Activated T-helper 17 cell treated with anti-CD3 and anti-CD28 coated beads, Interleukin-2, amount 50 U/mL, for 72 hours (primary cell): ENCODE measurements at places on chromosomes 7 and 10.

DNA sequence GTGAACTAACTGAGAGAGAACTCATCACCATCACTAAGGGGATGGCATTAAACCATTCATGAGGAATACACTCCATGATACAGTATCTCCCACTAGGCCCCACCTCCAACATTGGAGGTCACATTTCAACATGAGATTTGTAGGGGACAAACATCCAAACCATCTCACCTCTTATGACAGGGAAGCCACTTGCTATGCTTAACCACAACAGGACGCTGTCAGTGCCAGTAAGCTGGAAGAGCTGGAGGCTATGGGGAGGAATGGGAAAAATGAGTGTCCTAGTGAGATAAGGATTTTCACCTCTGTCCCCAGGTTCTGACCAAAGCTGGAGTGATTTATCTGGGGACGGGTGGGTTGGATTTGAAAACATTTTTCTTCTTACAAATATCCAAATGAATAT lies 17.6 kb downstream of the PLCE1 start:
- no peak for ATAC-seq

DNA sequence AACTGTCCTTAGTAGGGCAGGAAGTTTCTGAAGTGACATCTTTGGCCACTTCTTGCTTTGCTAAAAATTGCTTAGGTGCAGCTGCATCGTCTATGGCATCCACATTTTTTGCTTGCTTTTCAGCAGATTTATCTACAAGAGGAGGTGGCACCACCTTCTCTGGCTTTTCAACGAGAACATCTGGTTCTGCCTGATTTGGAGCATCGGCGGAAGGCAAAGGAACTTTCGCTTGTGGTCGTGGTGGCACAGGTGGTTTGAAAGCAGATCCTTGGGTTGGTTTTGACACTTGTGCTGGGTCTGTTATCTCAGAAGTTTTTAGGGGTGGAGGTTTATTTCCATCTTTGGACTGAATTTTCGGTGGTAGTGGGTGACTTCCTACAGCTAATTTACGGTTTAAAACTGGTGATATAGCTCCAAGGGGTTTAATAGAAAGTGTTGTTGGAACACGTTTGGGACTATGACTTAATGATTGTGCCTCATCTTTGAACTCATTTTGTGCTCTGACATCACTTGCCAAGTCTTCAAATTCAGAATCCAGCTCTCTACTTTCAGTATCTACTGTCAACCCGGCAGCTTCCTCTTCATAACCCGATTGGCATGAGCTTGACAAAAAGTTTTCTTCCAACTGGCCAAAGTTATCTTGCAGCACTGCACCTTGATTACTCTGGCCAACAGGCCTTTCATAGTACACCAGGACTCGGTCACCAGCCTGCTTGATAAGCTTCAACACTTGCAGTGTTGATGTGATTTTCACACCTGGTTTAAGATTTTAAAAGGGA lies 44.0 kb downstream of the SLC18A2 start:
- ATAC-seq, result no peak

GRCh38 chr10:84241185-84241790 lies at the start of gene LRIT1:
LRIT1 (minus strand) TSS chr10:84241546; CDS start chr10:84241439, 107 bp downstream.
- ATAC-seq, result no peak

- ATAC-seq, result no peak
Observed at GRCh38 chr7:4065190-4065589, 616.9 kb upstream of the FOXK1 start.

DNA sequence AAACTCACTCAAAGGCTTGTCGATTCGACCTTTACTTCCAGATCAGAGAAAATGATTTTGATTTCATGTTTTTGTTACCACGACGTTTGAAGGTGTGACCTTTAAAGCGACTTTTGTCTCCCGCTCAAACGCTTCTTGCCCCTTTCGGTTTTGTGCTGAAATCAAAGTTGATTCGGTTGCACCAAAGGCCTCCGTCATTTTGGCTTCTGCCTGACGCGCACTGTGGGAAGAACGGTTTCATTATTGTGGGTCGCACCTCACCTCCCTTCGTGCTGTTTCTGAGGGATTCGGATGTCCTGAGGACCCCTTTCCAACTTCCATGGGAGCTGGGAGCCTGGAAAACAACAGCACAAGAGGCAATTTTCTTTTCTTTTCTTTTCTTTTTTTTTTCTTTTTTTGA lies 176.9 kb downstream of the DNAJB6 start:
- no peak for ATAC-seq

- no peak for ATAC-seq
Observed at GRCh38 chr10:104067525-104067924, 18.2 kb downstream of the COL17A1 start.

- ATAC-seq, result no peak
Observed at GRCh38 chr10:51459476-51459875, 239.9 kb downstream of the CSTF2T start.

DNA sequence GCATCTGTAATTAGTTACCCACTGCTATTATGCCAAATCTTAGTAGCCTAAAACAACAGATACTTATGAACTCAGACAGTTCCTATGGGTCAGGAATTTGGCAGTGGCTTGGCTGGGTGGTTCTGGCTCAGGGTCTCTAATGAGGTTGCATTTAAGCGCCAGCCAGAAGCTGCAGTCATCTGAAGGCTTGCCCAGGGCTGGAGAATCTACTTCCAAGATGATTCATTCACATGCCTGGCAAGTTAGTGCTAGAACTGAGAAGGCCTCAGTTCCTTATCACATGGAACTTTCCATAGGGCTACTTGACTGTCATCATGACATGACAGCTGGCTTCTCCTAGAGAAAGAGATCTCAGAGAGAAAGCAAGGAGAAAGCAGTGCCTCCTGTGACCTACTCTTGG lies 121.3 kb downstream of the AVL9 start:
- peak; percentile 22 for ATAC-seq

- no peak for ATAC-seq
Observed at GRCh38 chr10:95791425-95791979, 35.5 kb downstream of the ENTPD1 start.

GRCh38 chr10:101008823-101009423 lies 9.3 kb downstream of the LZTS2 start:
- no peak for ATAC-seq

GRCh38 chr7:1536743-1537534 lies 6.4 kb downstream of the MAFK start:
- no peak for ATAC-seq

DNA sequence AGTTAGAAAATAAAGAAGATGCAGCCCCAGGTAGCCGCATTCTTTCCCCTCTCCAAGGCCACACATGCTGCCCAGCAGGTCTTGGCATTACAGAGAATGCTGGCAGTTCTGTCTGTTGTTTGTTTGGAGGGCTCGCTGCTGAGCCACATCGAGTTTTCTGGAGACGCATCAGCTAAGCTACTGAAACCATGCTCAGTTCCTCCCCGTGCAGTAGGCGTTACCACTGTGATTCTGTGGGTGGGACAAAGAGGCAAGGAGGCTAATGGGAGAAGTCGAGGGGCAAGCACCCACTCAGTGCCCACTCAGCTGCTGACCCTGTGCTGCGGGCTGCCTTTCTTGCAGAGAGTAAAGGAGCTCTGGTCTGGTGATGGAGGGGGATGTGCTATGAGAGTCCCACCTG lies 15.5 kb upstream of the GTPBP4 start:
- ATAC-seq, result no peak

DNA sequence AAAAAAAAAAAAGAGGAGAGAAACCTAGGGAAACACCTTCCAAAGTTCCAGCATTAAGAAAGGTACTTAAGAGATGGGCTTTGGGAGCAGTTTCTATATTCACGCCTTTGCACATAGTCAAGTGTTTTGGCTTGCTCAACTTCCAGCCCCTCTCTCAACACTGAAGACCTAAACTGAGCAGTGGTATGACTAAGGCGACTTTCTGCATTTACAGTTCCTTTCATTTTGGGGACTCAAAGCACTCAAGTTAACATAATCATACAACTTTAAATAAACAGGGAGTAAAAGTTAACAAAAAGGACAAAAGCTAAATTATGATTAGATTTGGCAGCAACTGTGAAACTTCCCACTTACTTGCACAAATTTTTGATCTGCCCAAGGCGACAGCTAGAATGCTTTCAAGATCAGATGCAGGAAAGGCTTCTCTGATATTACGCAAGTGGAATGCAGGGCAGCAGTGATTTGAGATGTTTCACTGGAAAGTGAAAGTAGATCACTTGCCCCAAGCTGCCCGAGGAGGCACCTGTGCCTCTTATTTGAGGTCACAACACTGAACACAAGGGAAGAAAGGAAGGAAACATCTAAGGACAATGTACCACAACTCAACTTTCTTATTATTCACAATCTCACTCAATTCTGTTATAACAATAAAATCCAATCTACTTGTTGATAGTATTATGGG lies 199.5 kb downstream of the SKAP2 start:
- ATAC-seq, result peak; percentile 50

DNA sequence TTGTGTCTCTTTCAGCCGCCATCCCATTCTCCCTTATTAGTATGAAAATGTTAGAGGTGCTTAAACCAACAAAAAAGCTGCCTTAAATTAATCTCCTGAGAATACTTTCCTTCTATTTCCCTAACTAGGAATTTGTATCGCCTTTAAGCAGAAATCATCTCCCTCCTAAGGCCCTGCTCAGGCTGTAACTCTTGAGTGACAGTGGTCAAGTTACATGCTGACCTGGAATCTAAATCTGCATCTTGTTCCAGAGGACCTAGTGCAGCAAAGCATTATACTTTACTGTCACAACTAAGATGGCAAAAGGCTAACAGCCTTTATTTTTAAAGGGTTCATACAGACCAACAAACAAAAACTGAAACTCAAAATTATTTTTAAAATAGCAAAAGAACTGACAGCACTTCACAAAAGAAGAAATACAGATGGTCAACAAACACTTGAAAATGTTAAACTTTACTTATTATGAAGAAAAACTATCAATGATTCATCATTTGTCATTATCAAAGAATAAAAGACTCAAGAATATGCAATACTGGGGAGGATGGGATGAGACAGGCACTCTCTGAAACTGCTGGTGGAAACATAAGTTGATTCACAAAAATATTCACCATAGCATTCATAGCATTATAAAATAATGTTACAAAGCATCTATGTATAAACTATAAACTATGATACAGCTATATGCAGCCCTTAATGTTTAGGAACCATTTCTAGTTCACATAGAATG lies 11.0 kb downstream of the CYREN start:
- peak; percentile 62 for ATAC-seq

GRCh38 chr10:3776796-3777571 lies 8.0 kb downstream of the KLF6 start:
- ATAC-seq, result peak; percentile 67

- ATAC-seq, result no peak
Observed at GRCh38 chr7:106839511-106839910, 25.6 kb upstream of the PIK3CG start.

GRCh38 chr10:70649526-70649925 lies 22.8 kb upstream of the ADAMTS14 start:
- peak; percentile 96 for ATAC-seq

- ATAC-seq, result no peak
Observed at GRCh38 chr10:33039181-33039580, 81.2 kb upstream of the ITGB1 start.

- peak; percentile 71 for ATAC-seq
Observed at GRCh38 chr7:17150018-17150417, 148.4 kb upstream of the AHR start.

GRCh38 chr10:132272231-132272971 lies 35.3 kb downstream of the STK32C start:
- no peak for ATAC-seq

GRCh38 chr7:134618756-134619530 lies 27.7 kb upstream of the BPGM start:
- ATAC-seq, result peak; percentile 32

- peak; percentile 98 for ATAC-seq
Observed at GRCh38 chr7:22896917-22897316, 74.3 kb upstream of the TOMM7 start.

DNA sequence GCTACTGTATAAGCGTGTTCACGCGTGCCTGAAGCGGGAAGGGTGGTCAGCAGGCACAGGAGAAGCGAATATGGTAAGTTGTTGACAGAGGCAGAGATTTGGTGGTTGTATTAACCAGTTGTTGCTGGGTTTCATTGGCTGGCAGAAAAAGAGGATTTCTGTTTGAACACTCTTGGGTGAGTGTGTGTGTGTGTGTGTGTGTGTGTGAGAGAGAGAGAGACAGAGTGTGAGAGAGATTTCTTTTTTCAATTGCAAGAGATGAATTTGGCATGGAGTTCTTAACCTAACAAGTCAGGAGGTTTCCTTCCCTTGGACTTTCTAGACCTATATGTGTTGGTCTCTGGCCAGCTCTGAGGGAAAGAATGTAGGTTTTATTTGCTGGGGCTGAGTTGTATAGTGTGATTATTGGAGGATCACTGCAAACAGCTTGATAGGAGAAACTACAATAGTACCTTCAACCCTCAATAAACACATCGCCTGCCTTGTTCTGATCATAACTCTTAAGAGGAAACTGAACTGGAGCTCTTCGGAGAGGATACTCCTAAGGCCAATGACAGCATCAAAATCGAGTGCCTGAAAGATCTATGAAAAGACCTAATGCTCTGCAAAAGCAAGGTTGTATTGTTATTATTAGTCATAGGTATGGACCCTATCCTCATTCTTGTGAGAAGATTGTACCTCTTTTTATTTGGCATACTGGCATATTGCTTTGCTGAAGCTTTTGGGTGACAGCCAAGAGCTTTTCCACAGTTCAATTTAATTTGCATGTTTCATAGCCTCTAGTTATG lies 1.2 kb downstream of the MCU start:
- no peak for ATAC-seq

- no peak for ATAC-seq
Observed at GRCh38 chr7:82419200-82419599, 24.4 kb downstream of the CACNA2D1 start.

GRCh38 chr10:97737770-97738265 lies 890 bp downstream of the ZFYVE27 start:
- peak; percentile 50 for ATAC-seq

GRCh38 chr10:125779403-125780327 lies 4.0 kb upstream of the MMP21 start:
- ATAC-seq, result no peak

GRCh38 chr10:86366033-86366901 lies at the start of gene GRID1:
GRID1 (minus strand) TSS chr10:86366795.
- peak; percentile 26 for ATAC-seq

GRCh38 chr7:122269241-122269640 lies 35.3 kb downstream of the FEZF1 start:
- ATAC-seq, result no peak

- ATAC-seq, result no peak
Observed at GRCh38 chr10:112570585-112570984, 123.6 kb downstream of the VTI1A start.

DNA sequence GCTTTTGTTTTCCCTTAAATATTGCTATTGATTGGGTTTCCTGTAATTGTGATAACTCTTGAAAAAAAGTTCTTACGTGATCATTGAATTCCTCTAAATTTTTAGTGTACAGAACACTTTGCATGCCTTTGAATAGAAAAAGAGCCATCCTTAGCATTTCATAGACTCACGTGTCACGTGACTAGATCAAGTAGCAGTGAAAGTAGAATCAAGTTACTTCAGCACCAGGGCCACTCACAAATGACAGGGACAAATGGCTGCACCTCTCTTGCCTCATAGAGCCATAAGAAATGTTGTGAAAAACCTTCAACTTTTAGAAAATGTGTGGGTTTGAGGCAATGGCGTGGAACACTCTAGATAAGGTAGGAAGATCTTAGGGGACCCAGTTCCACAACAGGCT lies 203.8 kb downstream of the ZEB1 start:
- ATAC-seq, result no peak
